ENCODE measurements at places on chromosomes 2 and 18. TPM values are rescaled to one million over a fixed set of nuclear protein-coding genes. Genes with fewer than 3 reads are reported as not detected.

RAD51AP2 gene
- not detected for total RNA-seq

SLC8A1 gene
- total RNA-seq, result 21.4 TPM

RBMS1 gene
- 32.7 TPM for total RNA-seq

B3GNT7 gene
- total RNA-seq, result 19.2 TPM

ACADL gene
- total RNA-seq, result 4.9 TPM

NT5C1B gene
- total RNA-seq, result not detected

MDH1B gene
- not detected for total RNA-seq

CCBE1 gene
- total RNA-seq, result 0.29 TPM

C1QL2 gene
- not detected for total RNA-seq

CROCC2 gene
- not detected for total RNA-seq

NLRC4 gene
- total RNA-seq, result 1.3 TPM

LRRC30 gene
- not detected for total RNA-seq

FAHD2A gene
- total RNA-seq, result 40.7 TPM

SUMO1 gene
- total RNA-seq, result 118 TPM

ABCB11 gene
- not detected for total RNA-seq

FAM124B gene
- total RNA-seq, result not detected

ANKRD30BL gene
- not detected for total RNA-seq

CNDP1 gene
- 0.72 TPM for total RNA-seq

BCL11A gene
- total RNA-seq, result 27.4 TPM

SNORC gene
- total RNA-seq, result 0.55 TPM

CNGA3 gene
- total RNA-seq, result 0.14 TPM

CCDC85A gene
- total RNA-seq, result 3.2 TPM

AP1S3 gene
- 18.2 TPM for total RNA-seq

FAM110C gene
- 8.7 TPM for total RNA-seq

PPP1R1C gene
- not detected for total RNA-seq

PRKAG3 gene
- total RNA-seq, result not detected

ALPI gene
- total RNA-seq, result 1.4 TPM

C1GALT1C1L gene
- not detected for total RNA-seq

POLE4 gene
- 19.6 TPM for total RNA-seq

SULT1C4 gene
- not detected for total RNA-seq

SPATA3 gene
- not detected for total RNA-seq

AKAIN1 gene
- not detected for total RNA-seq

GLI2 gene
- 2.8 TPM for total RNA-seq

FN1 gene
- 861 TPM for total RNA-seq

SLC9A4 gene
- total RNA-seq, result 114 TPM

CRYBA2 gene
- not detected for total RNA-seq

DHX57 gene
- total RNA-seq, result 21.7 TPM

CAPN14 gene
- 1.3 TPM for total RNA-seq

VWC2L gene
- not detected for total RNA-seq

MBD1 gene
- 162 TPM for total RNA-seq

All from stomach (tissue), 19 donors.